ENCODE measurements at places on chromosomes 1 and 21.

- no peak for DNase-seq
Observed at GRCh38 chr1:236240675-236241074, 41.1 kb downstream of the ERO1B start.

DNA sequence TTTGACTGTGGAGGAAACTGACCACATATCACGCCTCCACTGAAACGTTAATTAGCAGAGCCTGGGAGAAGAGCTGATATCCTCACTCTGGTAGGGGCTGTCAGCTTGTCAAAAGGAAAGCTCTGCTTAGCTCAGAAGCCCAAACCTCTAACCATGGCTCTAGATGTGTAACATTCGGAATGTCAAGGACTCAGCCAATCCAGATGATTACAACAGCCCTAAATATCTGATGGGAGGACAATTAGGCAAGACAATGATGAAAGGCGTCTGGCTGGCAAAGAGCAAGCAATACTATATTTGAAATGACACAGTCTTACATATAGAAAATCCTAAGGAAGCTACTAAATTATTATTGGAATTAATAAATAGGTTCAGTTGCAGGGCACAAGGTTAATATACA lies 45.7 kb upstream of the COX20 start:
- no peak for DNase-seq

- no peak for DNase-seq
Observed at GRCh38 chr1:227897704-227898438, 49.9 kb downstream of the WNT9A start.

DNA sequence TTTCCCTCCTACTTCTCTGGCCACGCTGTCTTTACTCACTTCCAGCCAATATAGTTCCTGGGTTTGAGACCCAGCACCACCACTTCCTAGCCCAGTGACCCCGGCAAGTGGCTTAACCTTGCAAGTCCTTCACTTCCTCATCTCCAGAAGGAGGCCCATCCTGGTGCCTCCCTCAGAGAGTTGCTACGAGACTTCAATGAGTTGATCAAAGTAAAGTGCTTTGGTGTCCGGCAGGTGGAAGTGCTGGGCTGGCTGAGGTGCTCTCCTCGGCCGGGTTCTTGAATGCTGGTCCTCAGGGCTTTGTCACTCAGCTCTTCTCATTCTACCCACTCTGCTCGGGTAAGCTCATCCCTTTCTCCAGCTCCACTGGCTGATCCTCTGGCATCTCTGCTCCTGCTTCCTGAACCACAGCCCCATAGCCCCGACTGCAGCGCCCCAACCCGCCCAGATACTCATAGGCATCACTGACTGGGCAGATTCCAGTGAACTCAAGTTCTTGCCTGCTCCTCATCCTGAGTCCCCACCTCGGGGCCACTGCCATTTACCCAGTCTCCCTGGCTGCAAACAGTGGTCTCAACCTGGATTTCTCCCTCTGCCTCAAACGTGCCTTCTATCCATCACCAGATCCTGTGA lies 75.8 kb upstream of the WNT4 start:
- no peak for DNase-seq

GRCh38 chr21:33202464-33203363 lies 27.0 kb upstream of the IFNAR2 start:
- DNase-seq = no peak

- no peak for DNase-seq
Observed at GRCh38 chr1:240399381-240399780, 212.6 kb downstream of the GREM2 start.

DNA sequence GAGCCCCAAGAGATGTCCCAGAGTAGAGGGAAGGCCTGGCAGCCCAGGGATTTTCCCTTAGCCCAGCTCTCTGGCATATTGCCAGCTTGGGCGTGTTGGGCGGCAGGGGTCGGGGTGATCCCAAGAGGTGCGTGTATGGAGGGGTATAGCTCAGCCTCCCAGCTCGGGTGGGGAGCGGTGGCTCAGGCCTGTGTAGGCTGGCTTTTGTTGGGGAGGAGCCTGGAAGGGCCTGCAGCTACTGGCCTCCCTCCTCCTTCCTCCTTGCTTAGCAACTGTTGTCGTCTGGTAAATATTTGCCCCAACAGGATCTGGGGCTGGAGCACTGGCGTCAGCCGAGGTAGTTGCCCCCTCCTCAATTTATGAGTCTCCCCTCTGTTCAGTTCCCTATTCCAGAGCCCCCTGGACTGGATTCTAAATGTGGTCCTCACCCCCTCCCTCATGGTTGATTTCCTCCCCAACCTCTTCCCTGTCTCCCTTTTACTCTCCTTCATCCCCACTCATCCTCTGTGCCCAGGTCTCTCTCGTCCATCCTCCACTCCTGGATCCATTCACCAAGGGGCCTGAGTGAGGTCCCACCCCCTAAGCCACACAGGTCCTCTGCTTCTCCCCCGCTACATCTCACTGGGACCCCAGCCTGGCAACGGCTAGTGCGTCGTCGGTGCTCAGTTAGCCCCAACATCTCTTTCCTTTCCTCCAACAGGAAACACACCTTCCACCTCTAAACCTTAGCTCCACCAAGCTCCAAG lies 10.3 kb upstream of the LMNA start:
- peak; percentile 80 for DNase-seq

DNA sequence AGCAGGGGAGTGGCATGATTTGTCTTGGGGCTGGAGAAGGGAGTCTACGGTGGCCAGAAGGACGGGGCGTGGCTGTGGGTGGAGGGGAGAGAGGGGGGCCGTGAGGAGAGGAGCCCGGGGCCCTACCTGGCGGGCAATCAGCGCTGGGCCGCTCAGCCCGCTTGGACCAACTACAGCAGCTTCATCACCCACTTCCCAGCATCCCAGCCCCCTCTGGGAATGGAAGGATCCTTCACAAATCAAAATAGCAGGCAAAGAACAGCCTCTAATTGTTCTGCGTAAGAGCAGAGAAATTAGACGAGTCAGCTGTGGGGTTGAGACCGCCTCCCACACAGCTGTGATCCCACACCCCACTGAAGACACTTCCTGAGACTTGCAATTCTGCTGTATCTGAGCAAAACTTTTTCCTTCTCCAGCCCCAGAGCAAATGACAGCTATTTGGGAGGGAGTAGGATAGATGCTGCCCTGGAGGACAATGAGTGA lies 43.5 kb downstream of the OPRD1 start:
- no peak for DNase-seq

GRCh38 chr21:44722731-44723130 lies 11.4 kb upstream of the TSPEAR start:
- no peak for DNase-seq

DNA sequence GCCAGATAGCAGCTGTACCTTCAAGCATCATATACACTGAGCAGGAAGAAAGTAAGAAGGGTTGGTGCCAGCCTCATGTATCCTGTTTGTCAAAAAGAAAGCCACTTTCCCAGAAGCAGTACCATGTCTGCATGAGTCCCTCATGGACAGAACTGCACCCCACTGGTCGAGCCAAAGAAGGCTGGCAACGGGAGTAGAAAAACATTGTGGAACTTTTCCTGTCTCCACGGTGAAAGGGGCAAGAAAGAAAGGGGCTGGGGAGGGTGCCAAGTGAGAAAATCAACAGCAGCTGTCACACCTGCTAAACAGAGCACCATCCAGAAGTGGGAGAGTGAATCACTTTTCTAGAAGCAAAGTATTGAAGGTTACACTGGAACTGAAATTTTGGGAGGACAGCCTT lies 621.7 kb downstream of the LMO4 start:
- DNase-seq = no peak

DNA sequence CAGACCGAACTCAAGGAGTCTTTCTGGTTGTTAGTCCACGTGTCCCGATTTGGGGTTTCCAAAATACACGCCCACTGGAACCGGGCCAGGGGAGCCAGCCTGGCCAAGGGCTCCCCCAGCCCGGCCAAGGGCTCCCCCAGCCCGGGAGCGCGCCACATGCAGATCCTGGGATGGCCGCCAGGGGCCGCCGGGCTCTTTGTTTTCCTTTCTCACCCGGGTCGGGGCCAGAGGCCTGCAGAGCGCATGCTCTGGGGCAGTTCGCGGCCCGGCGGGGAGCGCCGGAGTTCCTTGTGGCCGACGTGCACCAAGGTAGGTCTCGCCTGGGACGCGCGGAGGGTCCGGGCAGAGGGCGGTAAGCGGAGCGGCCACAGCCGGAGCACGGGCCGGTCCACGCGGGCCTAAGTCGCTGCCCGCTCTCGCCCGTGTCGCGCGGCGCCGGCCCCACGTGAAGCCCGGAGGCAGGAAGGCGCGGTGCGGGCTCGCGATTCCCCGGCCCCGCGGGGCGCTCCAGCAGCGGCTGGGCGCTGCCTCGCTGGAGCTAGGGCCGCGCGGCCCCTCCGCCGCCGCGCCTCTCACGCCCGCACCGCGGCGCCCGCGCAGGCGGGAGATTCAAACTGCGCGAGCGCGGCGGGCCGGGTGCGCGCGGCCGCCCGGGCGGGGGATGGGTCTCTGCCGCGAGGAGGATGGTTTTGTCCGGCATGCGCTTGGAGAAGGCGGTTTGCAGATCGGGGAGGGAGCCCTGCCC lies 12.3 kb downstream of the RCC1 start:
- peak; percentile 83 for DNase-seq

GRCh38 chr1:58786184-58786926 lies 2.5 kb upstream of the JUN start:
- DNase-seq = no peak

DNA sequence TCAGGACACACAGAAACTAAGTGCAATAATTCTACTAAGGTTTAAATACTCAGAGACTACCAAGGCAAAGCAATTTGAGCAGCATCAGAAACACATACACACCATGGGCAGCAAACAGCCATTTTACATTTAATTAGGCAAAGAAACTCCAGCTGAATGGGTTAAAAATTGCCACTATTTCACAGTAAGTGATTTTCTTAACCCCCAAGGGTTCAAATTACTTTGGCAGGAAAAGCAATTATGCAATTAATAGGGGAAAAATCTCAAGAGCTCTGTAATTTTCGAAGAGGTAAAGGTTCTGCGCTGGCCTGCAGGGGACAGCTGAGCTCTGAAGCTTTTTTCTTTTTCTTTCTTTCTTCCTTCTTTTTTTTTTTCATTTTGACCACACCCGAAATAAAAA lies 206.2 kb upstream of the RRP15 start:
- DNase-seq = no peak

- DNase-seq = no peak
Observed at GRCh38 chr1:63411066-63411465, 43.6 kb downstream of the ALG6 start.

DNA sequence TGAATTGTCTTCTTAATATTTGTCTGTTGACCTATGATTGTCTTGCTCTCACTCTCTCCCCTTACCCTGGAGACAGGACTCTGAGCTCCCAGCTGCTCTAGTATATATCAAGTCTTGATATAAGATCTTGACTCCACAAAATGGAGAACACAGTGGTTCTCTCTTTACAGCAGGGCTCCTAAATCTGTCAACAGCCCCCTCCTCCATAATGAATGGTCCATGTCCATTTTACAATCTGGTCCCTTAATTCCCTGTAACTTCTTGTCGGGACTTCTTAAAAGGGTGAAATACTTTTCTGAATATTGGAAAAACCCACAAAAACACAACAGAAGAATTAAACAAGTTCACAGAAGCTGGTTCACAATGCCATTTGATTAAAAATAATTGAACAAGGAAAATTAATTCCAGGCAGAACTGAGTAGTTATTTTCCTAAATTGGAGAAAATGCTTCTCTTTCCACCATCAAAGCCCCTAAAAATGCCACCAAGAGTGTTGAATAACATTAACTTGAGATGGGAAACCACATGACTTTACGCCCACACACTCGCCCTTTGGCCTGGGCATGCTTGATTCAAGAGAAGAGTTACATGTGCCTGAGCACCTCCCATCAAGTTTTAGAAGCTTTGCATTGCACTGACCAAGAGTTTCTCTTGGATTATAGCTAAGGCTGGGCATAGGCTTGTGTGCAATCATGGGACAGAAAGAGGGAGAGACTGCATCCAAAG lies 109.8 kb downstream of the TOMM20 start:
- DNase-seq = no peak

- DNase-seq = no peak
Observed at GRCh38 chr1:18540136-18540765, 59.5 kb downstream of the KLHDC7A start.

DNA sequence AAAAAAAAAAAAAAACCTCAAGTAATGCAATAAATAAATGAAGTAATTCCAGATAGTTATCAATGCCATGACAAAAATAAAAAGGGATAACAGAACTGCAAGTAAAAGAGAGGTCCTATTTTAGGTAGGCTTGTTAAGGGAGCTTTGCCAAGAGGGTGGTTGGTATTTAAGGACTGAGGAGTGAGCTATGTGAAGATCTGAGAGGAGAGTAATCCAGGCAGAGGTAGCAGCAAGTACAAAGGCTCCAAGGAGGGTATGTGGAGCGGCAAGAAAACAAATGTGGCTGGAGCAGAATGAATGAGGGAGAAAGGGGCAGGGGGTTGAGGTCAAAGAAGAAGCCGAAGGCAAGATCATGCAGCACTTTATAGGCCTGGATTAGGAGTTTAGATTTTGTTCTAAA lies 59.9 kb upstream of the CDC42BPA start:
- DNase-seq = no peak

DNA sequence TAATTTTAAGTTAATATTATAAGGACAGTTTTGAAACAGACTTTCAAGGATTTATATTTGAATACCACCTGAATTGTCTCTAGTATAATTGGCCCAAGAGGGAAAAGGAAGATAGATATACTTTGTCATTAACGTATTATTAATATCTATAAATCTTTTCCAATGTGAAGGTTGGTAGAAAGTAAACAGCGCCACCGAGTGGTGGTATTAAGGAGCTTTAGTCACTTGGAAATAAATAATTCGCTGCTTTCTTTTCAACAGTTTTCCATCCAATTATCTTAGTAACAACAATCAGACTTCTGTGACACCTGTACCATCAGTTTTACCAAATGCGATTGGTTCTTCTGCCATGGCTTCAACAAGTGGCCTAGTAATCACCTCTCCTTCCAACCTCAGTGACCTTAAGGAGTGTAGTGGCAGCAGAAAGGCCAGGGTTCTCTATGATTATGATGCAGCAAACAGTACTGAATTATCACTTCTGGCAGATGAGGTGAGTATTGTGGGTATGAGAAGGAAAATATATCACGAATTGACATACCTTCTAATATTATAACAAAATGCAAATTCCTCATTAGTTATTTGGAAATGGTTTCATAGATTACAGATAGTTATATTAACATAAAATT lies 37.7 kb downstream of the SH3GLB1 start:
- DNase-seq = no peak

GRCh38 chr1:23964790-23965740 lies 5.4 kb downstream of the PNRC2 start:
- no peak for DNase-seq

- DNase-seq = no peak
Observed at GRCh38 chr1:213393860-213394259, 342.8 kb downstream of the RPS6KC1 start.
